Activated CD8-positive, alpha-beta memory T cell treated with anti-CD3 and anti-CD28 coated beads for 4 hours (primary cell): ENCODE measurements at places on chromosomes 3 and 15.

DNA sequence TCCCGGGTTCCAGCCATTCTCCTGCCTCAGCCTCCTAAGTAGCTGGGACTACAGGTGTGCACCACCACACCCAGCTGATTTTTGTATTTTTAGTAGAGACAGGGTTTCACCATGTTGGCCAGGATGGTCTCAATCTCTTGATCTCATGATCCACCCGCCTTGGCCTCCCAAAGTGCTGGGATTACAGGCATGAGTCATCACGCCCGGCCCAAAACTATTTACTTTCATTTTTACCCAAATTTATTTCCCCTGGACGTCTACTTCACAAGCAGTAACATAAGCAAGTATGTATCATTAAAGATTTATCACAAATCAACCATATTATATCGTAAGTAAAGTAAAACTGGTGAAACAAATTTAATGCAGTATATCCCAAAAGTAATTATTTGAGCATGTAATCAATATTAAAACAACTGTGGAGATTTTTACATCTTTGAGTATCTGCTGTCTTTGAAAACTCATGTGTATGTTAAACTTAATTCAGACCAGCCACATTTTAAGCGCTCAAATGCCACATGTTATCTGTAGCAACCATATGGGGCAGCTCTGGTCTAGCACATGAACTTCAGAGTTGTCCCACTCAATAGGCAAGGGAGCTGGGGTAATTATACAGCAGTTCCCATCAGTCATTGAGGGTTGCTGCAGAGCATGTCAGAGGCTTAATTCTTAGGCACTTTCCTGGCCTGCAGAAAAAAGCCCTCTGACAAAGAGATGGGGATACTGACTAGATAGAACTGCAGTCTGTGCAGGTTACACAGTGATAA lies 185.7 kb upstream of the CTDSPL start:
- no peak for DNase-seq

GRCh38 chr15:78101423-78102105 lies 9.2 kb downstream of the SH2D7 start:
- no peak for DNase-seq

GRCh38 chr15:75532413-75533250 lies 46.5 kb downstream of the PTPN9 start:
- DNase-seq, result no peak

DNA sequence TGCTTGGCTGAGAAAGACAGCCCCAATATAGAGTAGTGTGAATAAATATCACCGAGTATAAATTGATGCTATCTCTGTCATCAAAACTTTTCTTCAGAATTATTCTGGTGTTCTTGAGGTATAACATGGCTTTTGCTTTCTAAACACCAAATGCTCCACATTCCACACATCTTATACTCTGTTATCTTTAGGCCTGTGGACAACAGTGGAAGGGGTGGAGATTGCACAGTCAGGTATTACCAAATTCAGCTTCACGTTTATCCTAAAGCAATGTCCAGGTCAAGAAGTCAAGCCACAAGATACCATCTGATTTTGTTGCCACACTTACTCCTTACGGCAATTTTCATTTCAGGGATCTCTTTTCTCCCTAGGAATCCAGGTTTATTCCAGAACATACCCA lies 394.8 kb downstream of the SI start:
- no peak for DNase-seq

GRCh38 chr3:62589078-62589477 lies 215.7 kb upstream of the FEZF2 start:
- DNase-seq, result no peak

- DNase-seq, result no peak
These were observed 1.0 kb downstream of the C3orf80 start for GRCh38 chr3:160226026-160226907.
